Stimulated activated naive CD4-positive, alpha-beta T cell (primary cell): ENCODE measurements at places on chromosomes 16 and 17.

DNA sequence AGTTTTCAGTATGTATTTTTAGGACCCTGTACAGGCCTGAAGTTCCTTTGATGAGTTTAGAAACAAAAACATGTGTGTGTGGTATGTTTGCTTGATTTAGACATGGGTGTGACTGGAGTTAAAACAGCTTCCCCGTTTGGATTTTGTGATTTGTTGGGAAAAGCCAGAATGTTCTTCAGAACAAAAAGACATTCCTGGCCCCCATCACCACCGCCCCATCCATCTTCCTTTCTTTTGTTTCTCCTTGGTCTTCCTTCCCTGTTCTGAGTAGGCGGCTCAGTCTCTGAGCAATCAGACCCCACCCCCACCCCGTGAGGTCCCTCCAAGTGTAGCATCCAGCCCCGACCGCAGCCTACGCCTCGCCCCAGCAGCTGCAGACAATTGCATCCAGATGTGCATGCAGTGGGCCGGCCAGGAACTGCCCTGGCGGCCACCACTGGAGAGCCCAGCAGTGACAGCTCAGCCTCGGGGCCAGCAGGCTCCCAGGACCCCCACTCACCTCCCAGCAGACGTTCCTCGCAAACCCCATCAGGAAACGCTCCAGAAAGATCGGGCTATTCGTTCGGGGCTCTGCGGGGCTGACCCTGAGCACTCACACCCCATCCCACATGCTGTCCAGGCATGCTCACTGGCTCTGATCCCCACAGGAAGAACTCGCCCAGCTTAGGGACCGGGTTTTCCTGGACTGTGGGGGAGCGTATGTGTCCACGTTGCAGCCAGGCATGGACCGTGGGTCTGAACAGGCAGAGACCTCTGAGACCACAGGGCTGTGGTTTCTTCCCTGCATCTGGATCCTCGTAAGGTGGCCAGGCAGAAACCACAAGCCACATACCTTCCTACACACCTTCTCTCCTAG lies 99.8 kb upstream of the CDH5 start:
- no peak for DNase-seq

- DNase-seq: no peak
Observed at GRCh38 chr16:82083710-82084353, 48.8 kb downstream of the HSD17B2 start.

DNA sequence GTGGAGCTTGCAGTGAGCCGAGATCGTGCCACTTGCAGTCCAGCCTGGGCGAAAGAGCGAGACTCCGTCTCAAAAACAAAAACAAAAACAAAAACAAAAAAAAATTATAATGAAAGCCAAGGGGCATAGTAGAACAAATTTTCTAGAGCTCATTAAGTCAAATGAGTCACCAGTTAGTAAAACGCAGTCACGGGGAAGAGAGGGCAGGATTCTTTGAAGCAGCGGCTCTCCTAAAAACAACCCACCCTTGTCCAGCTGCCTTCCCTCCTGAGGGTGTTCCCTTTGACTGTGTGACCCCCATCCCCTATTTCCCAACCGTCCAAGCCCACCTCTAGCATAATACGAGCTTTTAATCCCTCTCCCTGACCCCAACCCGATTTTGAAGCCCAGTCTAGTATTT lies 44.1 kb upstream of the STH start:
- DNase-seq: no peak

DNA sequence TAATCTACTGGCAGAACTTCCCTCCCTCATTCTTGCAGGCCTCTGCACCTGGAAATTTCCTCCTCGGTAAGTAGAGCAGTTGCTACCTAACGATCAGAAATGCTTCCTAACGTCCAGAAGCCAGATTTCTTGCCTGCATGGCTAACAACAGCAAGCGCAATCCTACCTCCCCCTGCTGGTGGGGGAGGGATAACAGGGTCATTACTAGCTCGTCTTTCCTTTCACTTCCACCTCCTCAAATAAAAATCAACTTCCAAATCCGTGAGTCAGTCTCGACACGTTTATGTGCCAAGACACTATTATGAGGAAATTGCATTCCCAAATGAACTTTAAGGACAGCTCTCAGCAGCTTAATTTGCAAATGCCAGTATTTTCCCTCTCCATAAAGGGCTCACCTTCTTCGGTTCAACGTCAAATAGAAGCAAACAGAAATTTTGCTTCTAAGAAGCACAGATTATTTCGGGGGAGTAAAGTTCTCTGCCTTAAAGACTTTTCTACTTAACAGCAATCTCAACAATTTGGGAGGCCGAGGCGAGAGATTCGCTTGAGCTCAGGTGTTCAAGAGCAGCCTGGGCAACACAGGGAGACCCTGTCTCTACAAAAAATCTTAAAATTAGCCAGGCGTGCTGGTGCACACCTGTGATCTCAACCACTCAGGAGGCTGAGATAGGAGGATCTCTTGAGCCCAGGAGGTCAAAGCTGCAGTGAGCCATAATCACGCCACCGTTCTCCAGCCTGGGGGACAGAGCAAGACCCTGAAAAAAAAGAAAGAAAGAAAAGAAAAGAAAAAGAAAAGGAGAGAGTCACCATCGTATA lies 188.6 kb upstream of the PSMD7 start:
- DNase-seq: no peak

- no peak for DNase-seq
Observed at GRCh38 chr17:81398176-81398831, 3.0 kb downstream of the BAHCC1 start.

DNA sequence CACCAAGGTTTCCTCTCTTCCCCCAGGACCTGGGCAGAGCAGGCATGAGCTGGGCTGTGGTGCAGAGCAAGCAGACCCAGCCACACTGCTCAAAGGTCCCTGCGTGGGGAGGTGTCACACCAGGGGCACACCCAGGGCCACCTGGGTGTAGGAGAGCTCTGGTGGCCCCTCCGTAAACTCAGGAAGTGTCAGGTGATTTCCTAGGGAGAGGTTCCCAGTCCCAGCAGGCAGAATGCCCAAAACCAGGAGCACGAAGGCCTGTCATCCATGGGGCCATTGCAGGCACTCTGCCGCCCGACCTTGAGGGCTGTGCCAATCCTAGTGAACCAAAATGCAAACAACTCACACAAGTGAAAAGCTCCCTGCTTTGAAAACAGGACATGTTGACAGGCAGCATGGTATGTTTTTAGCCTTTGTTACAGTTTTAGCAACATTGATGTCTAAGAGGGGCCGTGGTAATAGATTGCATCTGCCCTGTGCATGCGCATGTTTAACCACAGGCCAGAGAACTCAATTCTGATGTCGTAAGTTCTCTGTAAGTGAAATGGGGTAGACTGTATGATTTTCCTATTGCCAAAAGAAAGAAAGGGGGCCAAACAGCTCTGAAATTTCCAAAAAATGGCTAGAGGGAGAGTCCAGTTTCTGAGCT lies 21.3 kb downstream of the CIBAR2 start:
- DNase-seq: no peak

- no peak for DNase-seq
Observed at GRCh38 chr16:29256501-29256981, 150.0 kb downstream of the NPIPB11 start.
